ENCODE measurements at places on chromosomes 3 and 15. TPM values are rescaled to one million over a fixed set of nuclear protein-coding genes. Genes with fewer than 3 reads are reported as not detected.

ACY1 gene
- total RNA-seq = 19.8 TPM

MITF gene
- total RNA-seq = 1.7 TPM

SKIL gene
- 89.0 TPM for total RNA-seq

GRCh38 chr15:36926427-36926825 is 173.9 kb downstream of the MEIS2 start:
- DNase-seq = no peak
- no peaks in the 10 kb centered on the region for H3K36me3 ChIP-seq
- H3K4me3 ChIP-seq = no peak overlapping the region
- no peaks in the 10 kb centered on the region for H3K27me3 ChIP-seq
- peaks cover 6% of the 10 kb centered on the region for H3K4me1 ChIP-seq

GRCh38 chr3:122766430-122766829 is 27.2 kb downstream of the HSPBAP1 start:
- DNase-seq = no peak
- H3K27ac ChIP-seq = no peak overlapping the region
- H3K4me3 ChIP-seq = no peak overlapping the region
- H3K27me3 ChIP-seq = peaks cover 2% of the 10 kb centered on the region
- H3K4me1 ChIP-seq = no peaks in the 10 kb centered on the region
- H3K36me3 ChIP-seq = peaks cover 8% of the 10 kb centered on the region

DNA sequence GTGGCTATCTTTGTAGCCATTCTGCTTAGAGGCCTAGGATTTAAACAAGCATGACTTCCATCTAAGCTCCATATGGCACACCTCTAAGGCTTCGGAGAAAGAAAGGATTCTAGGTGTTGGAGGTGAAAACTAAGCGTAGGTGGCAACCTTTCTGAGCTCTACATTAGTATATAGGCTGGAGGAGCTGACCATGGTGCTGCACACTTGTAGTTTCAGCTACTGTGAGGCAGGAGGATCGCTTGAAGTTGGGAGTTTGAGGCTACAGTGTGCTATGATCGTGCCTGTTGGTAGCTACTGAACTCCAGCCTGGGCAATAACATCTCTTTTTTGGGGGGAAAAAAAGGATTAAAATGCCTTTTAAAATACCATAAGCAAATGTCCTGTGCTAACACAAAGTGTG is 7.4 kb downstream of the EAF1 start:
- H3K27ac ChIP-seq = no peak overlapping the region
- no peak for DNase-seq
- no peaks in the 10 kb centered on the region for H3K4me1 ChIP-seq
- H3K4me3 ChIP-seq = no peak overlapping the region
- peaks cover 31% of the 10 kb centered on the region for H3K36me3 ChIP-seq

GRCh38 chr3:173748105-173748504 is 350.6 kb downstream of the NLGN1 start:
- H3K4me3 ChIP-seq = no peak overlapping the region
- peak overlapping the region; percentile 6 for H3K27ac ChIP-seq
- no peaks in the 10 kb centered on the region for H3K36me3 ChIP-seq

- peaks cover 3% of the 10 kb centered on the region for H3K27me3 ChIP-seq
- no peaks in the 10 kb centered on the region for H3K36me3 ChIP-seq
- peaks cover 22% of the 10 kb centered on the region for H3K4me1 ChIP-seq
- peak overlapping the region; percentile 55 for H3K27ac ChIP-seq
- DNase-seq = peak; percentile 68
- no peak overlapping the region for H3K4me3 ChIP-seq
Measured at GRCh38 chr15:65824031-65824743, 32.1 kb upstream of the DENND4A start.

GRCh38 chr3:22360970-22361369 is 610.0 kb upstream of the ZNF385D start:
- no peak for DNase-seq
- H3K36me3 ChIP-seq = no peaks in the 10 kb centered on the region
- no peaks in the 10 kb centered on the region for H3K4me1 ChIP-seq
- no peak overlapping the region for H3K4me3 ChIP-seq
- H3K27ac ChIP-seq = no peak overlapping the region

DNA sequence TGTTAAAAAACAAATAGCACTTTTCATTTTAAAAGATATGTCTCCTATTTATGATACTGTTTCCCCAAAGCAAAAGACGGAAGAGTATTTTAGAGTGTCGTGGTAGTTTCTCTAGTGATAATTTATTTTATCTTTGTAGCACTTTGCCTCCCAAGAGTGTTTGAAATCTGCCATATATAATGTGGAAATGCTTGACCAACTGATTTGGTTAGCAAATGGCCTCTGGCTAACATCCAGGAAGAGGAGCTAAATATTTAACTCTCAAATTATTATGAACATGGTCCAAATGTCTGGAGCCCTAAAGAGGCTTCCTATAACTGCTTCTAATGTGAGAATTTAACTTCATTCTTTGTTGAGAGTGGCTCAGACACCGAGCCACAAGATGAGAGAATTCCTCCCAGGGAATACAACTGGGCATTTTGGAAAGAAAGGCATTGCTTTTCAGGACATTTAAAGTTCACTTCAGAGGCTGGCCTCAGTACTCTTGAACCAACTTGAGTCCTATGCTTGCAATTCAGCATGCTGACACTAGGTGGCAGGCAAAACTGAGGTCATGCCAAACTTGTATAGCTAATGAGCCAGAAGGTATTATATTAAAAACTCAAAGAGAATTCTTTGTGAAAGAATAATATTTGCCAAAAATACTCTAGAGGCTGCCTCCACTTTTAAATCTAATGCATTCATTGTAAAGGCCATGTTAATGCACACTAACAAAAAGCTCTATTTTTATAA is 104.5 kb downstream of the RARB start:
- H3K36me3 ChIP-seq = no peaks in the 10 kb centered on the region
- H3K27ac ChIP-seq = no peak overlapping the region
- peaks cover 3% of the 10 kb centered on the region for H3K4me1 ChIP-seq
- DNase-seq = no peak
- peaks cover 2% of the 10 kb centered on the region for H3K27me3 ChIP-seq

TMIE gene
- 0.23 TPM for total RNA-seq

GRCh38 chr3:193970773-193971206 is 165.2 kb upstream of the HES1 start:
- no peaks in the 10 kb centered on the region for H3K36me3 ChIP-seq
- no peak for DNase-seq
- peak overlapping the region; percentile 41 for H3K27ac ChIP-seq
- peaks cover 36% of the 10 kb centered on the region for H3K4me1 ChIP-seq

PPARG gene
- total RNA-seq = 3.2 TPM

PPP1R14D gene
- total RNA-seq = not detected

ROBO2 gene
- 2.5 TPM for total RNA-seq

DNA sequence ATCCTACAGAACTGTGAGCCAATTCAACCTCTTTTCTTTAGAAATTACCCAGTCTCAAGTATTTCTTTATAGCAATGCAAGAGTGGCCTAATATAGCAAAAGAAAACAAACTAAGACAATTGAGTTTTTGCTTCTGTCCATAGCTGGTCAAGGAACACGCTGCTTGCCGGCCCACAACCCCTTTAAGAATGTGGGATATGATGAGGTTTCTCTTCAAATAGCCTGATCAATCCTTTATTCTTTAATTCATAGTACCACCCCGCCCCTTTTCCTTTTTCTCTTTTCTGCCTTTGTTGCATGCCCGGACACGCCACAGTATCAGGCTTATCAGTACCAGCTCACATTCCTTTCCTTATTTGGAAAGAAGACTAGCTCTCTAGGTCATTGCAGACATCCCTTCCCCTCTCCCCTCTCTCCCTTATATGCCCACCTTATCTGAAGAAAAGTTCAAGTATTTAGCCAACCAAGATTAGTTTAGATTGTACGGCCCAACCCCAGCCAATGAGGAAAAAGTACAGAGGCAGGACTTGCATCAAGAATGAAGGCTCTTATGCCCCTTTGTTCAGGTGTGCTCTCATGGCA is 404.5 kb downstream of the OCA2 start:
- H3K4me1 ChIP-seq = no peaks in the 10 kb centered on the region
- no peaks in the 10 kb centered on the region for H3K36me3 ChIP-seq
- no peak overlapping the region for H3K4me3 ChIP-seq
- H3K27me3 ChIP-seq = peaks cover 1% of the 10 kb centered on the region
- DNase-seq = no peak

- no peak overlapping the region for H3K27ac ChIP-seq
- peaks cover 44% of the 10 kb centered on the region for H3K36me3 ChIP-seq
- no peak overlapping the region for H3K4me3 ChIP-seq
- DNase-seq = no peak
Measured at GRCh38 chr3:196063456-196063855, 18.4 kb downstream of the TFRC start.

DNA sequence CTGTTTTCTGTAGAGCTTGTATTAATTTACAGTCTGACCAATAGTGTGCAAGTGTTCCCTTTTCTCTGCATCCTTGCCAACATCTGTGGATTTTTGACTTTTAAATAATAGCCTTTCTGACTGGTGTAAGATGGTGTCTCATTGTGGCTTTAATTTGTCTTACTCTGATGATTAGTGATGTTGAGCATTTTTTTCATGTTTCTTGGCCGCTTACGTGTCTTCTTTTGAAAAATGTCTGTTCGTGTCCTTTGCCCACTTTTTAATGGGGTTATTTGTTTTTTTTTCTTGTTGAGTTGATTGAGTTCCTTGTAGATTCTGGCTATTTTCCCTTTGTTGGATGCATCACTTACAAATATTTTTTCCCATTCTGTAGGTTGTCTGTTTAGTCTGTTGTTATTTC is 7.6 kb upstream of the ACOX2 start:
- H3K36me3 ChIP-seq = no peaks in the 10 kb centered on the region
- H3K27ac ChIP-seq = no peak overlapping the region
- no peaks in the 10 kb centered on the region for H3K4me1 ChIP-seq
- H3K27me3 ChIP-seq = no peaks in the 10 kb centered on the region

- no peak overlapping the region for H3K27ac ChIP-seq
- no peaks in the 10 kb centered on the region for H3K36me3 ChIP-seq
- no peak overlapping the region for H3K4me3 ChIP-seq
Measured at GRCh38 chr15:92843814-92844213, 56.3 kb upstream of the CHD2 start.

Data from endothelial cell (in vitro differentiated cells).